ENCODE measurements at places on chromosomes 12 and 14.

DNA sequence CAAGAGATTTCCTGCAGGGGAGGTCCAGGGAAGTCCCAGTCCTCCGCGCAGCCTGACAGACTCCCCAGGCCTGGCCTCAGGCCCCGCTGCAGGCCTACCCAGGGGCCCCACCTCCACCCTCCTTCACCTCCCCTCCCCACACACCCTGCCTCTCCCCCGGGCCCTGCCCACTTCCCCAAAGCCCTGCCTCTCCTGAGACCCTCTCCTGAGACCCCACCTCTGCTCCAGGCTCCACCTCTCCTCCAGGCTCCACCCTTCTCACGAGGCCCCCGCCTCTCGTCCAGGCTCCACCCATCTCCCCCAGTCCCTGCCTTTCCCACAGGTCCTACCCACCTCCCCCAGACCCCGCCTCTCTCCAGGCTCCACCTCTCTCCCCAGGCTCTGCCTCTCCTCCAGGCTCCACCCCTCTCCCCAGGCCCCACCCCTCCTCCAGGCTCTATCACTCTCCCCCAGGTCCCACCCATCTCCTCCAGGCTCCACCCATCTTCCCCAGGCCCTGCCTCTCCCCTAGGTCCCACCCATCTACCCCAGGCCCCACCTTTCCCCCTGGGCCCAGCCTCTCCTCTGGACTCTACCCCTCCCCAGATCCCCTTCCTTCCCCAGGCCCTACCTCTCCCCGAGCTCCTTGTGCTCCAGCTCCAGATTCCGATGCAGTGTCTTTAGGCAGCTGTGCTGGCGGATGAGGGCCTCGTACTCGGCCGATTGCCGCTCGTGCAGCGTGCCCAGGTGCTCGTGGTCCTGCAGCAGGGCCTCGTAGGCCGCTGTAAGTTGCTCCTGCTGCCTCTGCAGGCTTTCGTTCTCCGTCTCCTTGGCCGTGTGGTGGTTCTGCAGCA, 58.8 kb upstream of the GPR68 start:
- DNase-seq, result peak; percentile 37

GRCh38 chr14:105273062-105273461, 24.7 kb downstream of the BTBD6 start:
- no peak for DNase-seq

- peak; percentile 14 for DNase-seq
These were observed 75.3 kb upstream of the SFSWAP start for GRCh38 chr12:131635491-131636122.

- no peak for DNase-seq
These were observed 6.7 kb downstream of the BCL7A start for GRCh38 chr12:122028165-122028904.

GRCh38 chr14:90986510-90986909, 73.9 kb downstream of the RPS6KA5 start:
- peak; percentile 35 for DNase-seq

GRCh38 chr12:117069101-117069797, 30.0 kb downstream of the TESC start:
- DNase-seq, result no peak

- no peak for DNase-seq
These were observed 5.0 kb downstream of the SLC8B1 start for GRCh38 chr12:113329791-113330417.

DNA sequence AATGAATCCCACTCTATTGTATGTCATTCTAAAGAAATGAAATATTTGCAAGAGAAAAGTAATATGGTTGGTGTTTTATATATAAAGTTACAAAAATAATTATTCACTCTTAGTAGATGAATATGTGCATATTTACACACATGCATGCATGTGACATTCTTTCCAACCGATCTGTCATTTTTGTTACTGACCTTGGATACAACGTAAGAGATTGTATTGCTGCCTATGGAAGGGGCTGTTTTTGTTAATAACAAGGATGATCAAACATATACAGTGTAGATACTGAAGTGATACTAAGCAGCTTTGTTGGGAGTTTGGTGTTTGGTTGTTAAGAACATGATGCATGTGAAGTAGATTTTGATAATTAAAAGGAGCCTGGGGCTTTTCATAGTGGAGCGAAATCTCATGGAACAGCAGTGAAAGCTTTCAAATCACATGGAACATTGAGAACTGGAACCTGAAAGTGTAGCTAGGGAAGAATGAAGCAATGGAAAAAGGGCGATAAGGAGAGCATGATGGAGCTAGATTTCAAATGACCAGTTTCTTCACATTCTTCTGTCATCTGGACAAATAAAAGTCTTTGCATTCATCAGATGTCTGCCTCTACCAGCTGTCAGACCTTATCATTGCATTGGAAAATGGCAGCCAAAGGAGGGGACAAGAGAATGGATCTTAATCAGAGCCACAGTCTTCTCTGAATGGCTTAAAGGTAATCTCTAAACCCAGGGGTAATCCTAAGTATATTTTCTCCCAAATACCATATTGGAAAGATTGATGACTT, 10.0 kb downstream of the BORCS5 start:
- no peak for DNase-seq

DNA sequence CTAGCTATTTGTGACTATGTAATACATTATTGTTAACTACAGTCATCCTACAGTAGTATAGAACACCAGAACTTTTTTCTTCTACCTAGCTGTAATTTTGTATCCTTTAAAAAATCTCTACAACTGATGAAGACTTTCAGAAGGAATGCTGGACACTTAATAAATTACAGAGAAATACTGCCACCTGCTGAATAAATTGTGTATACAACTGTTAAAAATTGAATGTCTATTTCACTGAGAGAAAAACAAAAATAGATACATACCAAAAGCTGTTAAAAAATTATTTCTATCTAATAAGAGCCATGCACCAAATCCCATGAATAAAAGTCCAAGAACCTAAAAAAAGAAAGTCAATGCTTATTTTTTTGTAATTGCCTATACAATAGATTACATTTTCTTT, 6.6 kb downstream of the TSPAN19 start:
- DNase-seq, result peak; percentile 25

DNA sequence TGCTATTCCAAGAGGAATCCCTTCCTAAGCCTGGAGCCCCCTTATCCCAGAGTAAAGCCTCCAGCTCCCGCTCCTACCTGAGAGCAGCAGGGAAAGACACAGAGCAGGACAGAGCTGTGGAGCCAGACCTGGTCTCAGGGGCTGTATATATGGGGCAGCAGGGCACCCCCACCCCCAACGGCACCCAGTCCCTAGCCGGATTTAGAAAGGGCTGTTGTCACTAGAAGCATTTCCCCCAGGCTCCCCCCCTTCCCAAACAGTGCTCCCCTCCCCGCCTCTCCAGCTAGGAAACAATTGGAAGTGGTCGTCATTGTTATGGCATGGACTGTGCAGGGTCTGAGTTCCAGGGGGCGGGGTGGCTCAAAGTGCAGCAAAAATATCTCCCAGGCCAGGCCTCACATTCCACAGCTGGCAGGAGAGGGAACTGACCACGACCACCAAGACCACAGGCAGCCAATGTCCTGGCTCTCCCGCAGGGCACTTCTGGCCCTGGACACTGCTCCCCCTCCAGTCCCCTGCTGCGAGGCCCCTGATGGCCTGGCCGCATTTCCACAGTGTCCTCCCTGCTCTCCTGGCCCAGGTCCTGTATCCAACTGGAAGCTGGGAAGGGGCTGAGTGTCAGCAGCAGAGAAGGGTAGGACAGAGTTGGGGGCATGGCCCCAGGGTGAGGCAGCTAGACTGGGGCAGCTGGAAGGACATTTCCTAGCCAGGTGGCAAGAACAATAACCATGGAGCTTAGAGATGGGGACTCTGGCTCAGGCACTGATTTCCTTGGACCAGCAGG, at the start of gene MYH7:
MYH7 (minus strand) TSS at position 118 of the 784 bp plus-strand sequence. CDS start 1,928 bp downstream, outside the sequence.
- no peak for DNase-seq

- no peak for DNase-seq
These were observed 96.9 kb downstream of the SYNE3 start for GRCh38 chr14:95419569-95419968.

DNA sequence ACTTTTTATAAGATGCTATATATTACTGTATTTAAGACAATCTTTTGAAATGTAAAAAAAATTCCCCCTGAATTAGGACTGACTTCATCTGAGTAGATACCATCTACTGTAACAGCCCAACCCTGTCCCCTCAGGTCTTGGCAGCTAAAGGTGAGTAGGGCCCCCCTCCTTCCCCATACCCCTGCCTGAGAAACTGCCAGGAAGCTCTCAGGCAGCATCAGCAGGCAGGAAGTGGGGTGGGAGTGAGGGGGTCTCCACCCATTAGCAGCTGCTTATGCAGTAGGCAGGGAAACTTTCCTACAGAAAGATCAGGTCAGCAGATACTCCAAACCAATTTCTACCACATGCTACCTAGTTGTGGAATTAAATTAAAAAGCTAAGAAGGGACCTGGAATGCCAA, 62.5 kb downstream of the PAX9 start:
- no peak for DNase-seq

GRCh38 chr14:106044949-106045596, 518.7 kb downstream of the TMEM121 start:
- DNase-seq, result peak; percentile 85

- DNase-seq, result no peak
These were observed 263.4 kb downstream of the SOX5 start for GRCh38 chr12:23686095-23686494.

DNA sequence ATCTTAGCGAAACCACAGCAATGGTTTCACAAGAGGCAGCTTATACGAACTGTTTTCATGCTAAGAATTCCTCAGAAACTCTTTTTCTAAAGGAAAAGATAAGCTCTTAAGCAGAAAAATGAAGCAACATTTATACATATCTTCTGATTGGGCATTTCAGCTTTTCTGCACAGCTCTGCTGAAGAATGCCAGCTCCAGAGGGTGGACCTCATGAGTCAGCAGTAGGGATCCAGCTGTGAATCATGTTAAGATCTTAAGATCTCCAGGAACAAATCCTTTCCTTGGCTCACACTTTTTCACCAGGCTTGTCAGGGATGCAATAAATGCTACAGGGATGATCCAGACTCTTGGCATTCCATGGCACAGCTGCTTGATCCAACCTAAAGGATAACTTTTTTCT, 477.1 kb upstream of the CCDC196 start:
- no peak for DNase-seq

DNA sequence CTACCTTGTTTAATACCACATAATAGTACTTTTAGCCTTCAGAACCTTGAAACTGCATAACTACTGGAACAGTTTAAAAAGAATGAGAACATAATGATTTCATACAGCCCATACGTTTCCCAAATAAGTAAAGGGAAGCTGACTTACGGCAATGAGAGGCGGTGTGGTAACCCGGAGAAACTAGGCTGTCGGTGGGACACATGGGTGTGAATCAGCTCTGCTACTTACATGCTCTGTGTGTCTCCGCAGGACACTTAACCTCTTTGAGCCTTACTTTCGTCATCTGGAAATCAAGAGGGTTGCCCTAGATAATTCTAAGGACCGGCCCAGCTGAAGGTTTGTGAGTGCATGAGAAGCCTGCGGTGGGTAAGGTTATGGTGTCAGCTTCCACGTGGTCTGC, 49.3 kb upstream of the PLEKHG3 start:
- no peak for DNase-seq

DNA sequence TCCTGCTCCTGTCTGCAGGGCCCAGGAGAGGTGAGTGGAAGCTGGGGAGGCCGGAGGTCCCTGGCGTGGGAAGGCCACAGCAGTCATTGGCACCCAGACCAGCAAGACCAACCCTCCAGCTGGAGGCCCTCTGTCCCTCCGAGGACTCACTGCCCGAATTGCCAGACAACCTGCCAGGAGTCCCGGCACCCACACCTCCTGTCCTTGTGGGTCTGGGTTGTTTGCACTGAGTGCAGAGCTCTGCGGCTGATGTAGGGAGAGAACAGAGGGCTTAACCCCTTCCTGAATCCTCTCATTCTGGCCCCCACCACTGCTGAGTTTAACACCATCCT, 204.9 kb downstream of the KIF26A start:
- no peak for DNase-seq

DNA sequence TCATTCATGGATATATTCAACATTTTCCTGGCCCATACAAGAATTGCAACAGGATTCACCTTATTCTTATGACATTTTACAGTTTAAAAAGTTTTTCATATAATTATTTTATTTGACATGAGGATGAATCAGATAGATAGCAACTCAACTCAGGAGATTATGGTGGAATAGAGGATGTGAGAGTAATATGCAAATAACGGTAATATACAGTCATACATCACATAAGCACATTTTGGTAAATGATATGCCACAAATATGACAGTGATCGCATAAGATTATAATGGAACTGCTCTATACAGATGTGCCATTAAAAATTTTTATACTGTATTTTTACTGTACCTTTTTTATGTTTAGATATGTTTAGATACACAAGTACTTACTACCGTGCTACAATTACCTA, 24.1 kb upstream of the CRADD start:
- no peak for DNase-seq

DNA sequence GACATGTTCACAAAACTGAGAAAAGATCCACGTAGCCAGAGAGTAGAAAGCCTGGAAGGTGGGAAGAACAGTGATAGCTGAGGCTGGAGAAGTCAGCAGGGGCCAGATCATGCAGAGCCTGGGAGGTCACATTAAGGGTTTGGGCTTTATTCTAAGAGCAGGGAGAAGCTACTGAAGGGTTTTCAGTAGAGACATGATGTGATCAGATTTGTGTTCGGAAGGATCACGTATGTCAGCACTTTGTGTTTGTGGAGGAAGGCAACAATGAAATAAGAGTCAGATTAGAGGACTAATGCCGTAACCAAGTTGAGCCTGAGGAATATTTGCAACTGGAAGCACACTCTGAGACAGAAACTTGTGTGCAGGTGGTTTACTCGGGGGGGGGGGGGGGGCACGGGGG, 4.2 kb upstream of the PCK2 start:
- DNase-seq, result no peak

DNA sequence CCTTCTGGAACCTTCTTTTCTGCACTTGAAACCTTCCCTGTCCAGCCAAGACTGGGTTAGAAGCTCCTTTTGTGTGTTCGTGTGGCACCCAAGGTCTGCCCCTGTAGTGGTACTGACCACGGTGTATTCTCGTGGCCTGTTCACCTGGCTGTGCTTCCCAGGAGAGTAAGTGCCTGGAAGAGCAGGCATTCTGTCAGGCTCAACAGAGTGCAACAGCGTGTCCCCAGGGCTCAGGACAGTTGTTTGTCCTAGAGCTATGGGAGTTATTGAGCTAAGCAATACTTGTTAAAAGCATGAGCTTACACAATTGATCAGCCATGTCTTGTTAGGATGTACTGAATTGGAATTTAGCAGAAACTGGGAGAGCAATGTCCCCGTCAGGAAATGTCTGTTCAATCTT, 12.9 kb upstream of the SLC38A2 start:
- DNase-seq, result no peak

DNA sequence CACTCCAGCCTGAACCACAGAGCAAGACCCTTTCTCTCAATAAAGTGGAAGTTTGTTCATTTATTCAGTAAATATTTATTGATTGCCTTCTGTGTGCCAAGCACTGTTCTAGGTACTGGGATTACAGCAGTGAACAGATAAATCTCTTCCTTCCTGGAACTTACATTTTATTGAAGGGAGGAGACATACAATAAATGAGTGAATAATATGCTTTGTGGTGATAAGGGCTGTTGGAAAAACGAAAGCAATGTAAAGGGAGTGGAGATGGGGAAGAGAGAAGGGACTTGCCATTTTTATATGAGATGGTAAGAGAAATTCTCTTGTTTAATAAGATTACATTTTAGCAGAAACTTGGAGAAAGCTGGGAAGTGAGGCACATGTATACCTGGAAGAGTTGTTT, 1.6 kb downstream of the GSKIP start:
- DNase-seq, result no peak

Measured in SW480 (cell line).